ENCODE measurements at places on chromosomes 4 and X.
A peak's percentile ranks its signal among the peaks of the same experiment; 100 is the strongest.

DNA sequence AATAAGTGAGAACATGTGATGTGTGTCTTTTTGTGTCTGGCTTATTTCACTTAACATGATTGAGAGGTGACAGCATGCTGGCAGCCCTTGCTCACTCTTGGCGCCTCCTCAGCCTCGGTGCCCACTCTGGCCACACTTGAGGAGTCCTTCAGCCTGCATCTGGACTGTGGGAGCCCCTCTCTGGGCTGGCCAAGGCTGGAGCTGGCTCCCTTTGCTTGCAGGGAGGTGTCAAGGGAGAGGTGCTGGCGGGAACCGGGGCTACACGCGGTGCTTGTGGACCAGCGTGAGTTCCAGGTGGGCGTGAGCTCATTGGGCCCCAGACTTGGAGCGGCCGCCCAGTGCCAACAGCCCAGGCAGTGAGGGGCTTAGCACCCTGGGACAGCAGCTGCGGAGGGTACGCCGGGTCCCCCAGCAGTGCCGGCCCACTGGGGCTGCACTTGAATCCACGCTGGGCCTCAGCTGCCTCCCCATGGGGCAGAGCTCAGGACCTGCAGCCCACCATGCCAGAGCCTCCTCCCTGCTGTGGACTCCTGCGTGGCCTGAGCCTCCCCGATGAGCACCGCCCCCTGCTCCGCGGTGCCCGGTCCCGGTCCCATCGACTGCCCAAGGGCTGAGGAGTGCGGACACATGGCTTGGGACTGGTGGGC lies 658.6 kb downstream of the GRXCR1 start:
- DNase-seq = no peak

GRCh38 chrX:153763298-153763932 lies 634 bp upstream of the PLXNB3 start:
- DNase-seq = no peak

DNA sequence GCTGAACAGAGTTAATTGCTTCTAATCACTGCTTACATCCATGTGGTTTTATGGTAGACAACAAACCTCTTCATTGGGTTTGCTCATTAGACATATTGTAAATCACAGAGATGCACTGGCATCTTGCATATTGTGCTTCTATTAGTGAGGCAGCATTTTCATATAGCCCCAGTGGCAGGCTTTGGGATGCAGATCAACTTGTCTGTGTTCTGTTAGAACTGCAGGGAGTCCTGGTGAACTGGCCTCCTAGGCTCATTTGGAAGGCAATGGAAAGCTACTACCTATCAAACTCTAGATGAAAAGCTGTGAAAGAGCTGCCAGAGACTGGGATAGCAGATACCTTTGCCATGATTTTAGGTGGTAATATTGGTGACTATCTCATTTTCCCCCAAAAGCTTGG lies 108.8 kb downstream of the NAA11 start:
- DNase-seq = no peak

GRCh38 chr4:16206848-16207247 lies 19.4 kb downstream of the TAPT1 start:
- no peak for DNase-seq

DNA sequence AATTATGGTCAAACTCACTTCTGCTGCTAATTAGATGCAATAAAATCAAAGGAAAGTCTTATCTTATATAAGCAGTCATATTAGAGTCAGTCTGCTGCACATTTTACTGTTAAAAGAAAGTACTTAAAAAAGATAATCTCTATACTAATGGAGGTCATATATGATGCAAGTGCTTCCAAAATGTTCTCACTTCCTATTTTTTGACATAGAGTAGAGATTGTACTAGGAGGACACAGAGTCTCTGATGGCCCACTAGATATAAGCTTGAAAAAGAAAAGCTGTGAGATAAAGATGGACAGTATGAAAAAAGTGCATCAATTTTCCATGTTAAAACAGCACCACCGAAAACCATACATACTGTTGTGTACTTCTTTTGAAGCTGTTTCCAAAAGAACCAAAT lies 196.9 kb downstream of the KLHL13 start:
- no peak for DNase-seq

DNA sequence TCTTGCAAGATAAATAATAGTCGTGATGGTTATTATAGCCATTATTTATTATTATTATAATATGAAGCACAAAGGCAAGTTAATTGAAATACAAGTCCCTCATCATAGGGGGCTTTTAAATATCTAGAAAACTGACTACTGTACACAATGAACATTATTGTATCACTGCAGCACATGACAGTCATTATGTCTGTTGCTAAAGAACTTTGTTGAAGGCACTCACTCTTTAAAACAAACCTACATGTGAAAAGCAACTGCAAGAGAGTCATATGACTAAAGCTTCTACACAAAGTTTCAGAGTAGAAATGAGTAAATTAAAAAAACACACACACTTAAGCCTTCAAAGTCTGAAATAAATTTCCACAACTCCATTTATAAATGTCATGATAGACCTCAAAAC lies 23.3 kb upstream of the DCAF12L1 start:
- DNase-seq = no peak

- DNase-seq = no peak
These were observed 57.7 kb downstream of the HS6ST2 start for GRCh38 chrX:132900633-132901293.

DNA sequence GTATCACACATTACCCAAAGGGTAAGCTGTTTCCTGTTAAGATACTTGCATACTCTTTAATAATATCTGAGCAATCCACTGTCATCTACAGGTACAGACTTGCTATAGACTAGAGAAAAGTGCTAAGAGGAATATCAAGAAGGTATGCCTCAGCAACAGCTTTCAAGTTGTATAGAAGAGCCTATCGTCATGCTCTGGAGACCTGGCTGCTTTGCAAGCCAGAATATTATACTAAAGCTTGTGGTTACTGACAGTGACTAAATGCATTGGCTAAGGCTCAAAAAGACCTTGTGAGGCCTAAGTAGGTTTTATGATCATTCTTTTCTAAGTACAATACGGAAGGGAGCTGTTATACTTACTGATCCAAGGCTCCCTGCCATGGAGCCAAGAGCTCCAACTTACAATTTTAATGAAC lies 11.3 kb downstream of the LAMP2 start:
- DNase-seq = peak; percentile 5

DNA sequence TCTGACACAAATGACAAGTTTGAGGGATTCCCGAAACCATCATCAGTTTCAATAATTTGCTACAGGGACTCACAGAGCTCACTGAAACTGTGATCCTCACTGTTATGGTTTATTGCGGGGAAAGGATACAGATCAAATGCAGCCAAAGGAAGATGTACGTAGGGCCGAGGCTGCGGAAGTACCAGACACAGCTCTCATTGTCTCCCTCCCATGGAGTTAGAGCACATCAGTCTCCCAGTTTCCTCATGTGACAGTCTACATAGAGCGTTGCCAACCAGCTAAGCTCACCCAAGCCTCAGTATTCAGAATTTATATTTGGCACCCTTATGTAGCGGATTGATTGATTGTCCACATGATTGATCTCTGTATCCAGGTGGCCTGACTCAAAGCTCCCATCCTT lies 137.8 kb upstream of the TENM3 start:
- no peak for DNase-seq

- DNase-seq = no peak
These were observed 84.0 kb upstream of the JADE1 start for GRCh38 chr4:128725405-128726055.

- no peak for DNase-seq
These were observed 98.4 kb downstream of the TLL1 start for GRCh38 chr4:165971446-165971845.

DNA sequence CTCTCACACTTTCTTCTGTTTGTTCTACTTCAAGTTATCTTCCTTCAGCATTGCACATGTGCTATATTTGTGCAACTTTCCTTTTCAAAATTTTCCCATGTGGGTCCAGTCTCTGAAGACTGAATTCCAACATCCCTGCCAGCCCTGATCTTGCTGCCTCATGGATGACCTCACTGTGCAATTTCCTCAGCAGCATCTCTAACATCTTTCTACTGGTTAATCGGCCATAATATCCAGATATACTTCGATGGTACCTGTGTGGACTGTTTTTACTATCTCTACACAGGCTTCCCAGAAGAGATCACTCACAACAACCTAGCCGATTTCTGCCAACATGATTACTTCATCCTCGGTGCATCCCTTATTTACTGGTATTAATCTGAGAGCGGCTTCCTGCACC lies 41.5 kb downstream of the GPM6A start:
- no peak for DNase-seq

DNA sequence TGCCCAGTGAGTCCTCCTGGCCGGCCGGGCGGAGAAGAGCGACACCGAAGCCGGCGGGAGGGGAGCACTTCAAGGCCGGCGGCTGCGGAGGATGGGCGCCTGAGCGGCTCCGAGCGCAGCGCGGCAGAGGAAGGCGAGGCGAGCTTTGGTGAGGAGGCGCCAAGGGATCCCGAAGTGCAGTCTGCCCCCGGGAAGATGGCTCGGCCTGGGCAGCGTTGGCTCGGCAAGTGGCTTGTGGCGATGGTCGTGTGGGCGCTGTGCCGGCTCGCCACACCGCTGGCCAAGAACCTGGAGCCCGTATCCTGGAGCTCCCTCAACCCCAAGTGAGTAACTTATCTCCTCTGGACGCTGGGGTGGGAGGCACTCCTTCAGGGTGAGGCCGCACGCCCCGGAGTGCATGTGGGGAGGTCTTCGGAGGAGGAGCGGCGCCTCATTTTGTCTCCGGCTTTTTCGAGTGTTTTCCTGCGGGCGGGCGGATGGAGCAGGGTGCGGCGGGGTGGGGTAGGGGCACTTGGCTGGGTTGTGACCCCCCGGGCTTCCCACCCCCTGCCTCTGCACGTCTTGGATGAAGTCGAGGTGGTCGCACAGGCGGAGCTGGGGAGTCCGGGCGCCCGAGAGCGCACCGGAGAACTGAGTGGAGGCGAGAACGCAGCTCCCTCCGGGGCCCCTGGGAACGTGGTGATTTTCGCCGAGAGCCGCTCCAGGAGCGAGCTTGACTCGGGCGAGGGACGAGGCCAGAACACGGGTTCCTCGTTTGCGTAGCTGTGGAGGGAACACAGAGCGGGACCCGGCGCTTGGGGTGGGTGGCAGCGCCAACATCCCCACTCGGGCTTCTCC lies 979 bp downstream of the EFNB1 start:
- no peak for DNase-seq

DNA sequence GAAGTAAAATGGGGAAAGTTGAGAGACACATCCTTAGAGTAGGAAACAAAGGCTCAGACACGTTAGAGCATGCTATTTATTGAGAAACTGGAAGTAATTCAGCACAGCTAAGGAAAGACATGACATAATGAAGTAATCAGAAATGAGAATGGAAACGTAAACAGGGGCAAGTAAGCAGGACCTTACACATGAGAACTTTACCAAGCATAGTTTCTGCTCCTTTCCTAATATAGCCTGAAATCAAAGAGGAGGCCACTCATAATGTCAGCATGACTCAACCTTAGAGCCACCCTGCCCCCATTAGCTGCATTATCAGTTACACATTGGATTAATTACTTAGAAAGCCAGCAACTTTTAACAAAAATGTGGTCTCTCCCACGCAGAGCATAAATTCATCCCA lies 558.3 kb upstream of the GRIA3 start:
- no peak for DNase-seq

DNA sequence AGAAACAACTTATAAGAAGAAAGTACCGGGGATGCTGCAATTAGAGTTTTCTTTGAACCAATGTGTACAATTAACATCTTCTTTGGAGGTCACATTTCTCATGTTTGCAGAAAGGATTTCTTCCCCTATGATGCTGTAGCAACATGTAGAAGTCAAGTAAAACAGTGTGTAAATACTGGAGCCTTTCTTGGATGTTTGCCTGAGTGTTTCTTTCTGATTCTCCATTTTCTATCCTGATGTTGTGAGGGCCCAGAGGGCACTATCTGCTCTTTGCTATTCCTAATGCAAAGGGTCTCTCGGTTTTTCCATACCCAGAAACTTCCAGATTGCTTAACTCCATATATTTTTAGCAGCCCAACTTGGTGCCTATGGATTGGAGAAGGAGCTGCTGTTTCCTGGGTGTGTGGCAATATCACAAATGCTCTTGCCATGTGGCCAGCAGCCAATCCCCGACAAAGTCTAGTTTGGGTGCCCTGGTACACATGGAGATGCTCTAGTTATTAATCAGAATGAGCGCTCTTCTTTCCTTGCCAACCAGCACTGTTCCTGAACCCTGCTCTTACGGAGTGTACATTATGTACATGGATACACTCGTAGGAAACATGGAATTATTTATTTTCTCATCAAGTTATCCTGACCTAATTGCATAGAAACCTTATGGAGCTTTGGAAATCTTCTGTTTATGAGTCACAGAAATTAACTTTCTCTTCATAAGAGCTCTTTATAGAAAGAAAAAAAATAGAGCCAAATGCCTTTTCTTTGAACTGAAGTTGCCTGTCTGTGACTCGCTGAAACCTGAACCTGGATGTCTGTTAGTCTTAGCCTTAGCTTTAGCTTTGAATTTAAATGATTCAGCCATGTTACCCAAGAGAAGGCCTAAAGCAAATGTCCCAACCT lies 67.0 kb upstream of the GPC4 start:
- no peak for DNase-seq

GRCh38 chr4:9825049-9825448 lies 43.6 kb downstream of the DRD5 start:
- no peak for DNase-seq

DNA sequence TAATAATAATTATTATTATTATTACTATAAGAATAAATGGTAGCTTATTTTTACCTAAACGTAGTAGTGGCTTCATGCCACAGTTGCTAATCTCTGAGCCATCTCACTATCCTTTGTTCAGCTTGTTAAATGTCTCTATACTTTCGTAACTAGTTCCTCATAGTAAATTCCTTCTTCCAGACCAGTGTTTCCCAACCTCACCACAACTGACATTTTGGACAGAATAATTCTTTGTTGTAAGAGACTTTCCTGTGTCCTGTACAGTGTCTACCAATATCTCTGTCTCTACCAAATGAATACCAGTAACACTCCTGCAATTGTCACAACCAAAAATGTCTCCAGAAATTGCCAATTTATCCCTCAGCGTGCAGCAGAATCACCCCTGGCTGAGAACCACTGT lies 1040.9 kb downstream of the DMD start:
- no peak for DNase-seq

DNA sequence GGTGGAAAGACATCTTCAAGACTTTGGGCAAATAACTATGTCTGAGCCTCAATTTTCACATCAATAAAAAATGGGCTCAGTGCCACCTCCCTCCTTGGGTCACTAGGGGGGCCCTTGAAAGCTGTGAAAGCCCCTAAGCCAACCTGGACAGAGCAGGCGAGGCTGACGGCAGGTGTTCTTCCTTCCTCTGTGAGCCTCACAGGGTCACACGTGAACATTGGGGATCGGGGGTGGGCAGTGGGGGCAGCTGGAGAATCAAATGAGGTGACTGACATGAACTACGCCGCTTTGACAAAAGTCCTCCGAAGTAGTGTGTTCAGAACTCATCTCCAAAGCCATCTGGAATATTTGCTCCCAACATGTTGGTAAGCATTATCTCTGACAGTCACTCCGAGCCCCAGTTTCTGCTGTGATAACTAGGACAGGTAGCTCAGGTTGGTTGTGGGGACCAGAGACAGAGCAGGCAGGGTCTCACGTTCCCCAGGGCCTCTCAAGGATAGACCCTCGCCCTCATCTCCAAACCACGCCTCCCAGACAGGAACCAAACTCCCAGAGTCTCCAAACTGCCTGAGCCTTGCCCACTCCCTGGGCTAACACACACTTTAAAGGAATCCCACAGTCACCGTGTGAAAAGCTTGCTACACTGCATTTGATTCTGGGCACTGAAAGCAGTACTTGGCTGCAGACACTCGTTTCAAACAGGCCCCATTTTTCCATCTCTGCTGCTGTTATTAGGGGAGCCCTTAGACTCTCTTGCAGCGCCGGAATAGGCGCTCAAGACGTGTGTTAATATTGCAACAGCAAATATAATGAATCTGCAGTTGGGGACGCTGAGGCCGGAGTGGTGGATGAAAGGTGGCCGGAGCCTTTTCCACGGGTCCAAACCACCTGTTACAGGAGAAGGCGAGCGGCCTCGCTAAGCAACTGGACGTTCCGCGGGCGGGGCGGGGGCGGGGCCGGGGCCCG lies 717 bp upstream of the WFS1 start:
- no peak for DNase-seq

Measured in NCI-H2107 (cell line).